ENCODE measurements at places on chromosomes 4 and X. TPM values are rescaled to one million over a fixed set of nuclear protein-coding genes. Genes with fewer than 3 reads are reported as not detected.

DNA sequence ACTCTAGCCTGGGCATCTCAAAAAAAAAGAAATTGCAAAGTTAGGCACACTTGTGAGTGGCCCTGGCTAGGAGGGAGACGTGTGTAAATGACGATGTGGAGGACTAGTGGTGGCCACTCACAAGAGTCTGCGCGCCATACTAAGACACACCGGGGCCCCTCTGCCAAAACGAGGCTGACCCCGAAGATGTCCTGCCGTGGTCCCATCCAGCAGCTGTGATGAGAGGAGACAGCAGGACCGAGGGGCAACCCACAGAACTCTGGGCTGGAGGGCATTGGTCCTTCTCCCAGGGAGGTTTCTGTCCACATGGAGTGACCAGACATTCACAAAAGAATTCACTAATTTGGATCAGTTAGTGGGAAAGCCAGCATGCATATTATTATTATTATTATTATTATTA is 47.4 kb downstream of the NOP14 start:
- no peaks in the 10 kb centered on the region for H3K4me1 ChIP-seq
- H3K36me3 ChIP-seq: peaks cover 95% of the 10 kb centered on the region
- DNase-seq: no peak
- no peak overlapping the region for H3K27ac ChIP-seq
- H3K4me3 ChIP-seq: no peak overlapping the region
- no peaks in the 10 kb centered on the region for H3K27me3 ChIP-seq

The ZDHHC15 gene
- 2.7 TPM for total RNA-seq

DNA sequence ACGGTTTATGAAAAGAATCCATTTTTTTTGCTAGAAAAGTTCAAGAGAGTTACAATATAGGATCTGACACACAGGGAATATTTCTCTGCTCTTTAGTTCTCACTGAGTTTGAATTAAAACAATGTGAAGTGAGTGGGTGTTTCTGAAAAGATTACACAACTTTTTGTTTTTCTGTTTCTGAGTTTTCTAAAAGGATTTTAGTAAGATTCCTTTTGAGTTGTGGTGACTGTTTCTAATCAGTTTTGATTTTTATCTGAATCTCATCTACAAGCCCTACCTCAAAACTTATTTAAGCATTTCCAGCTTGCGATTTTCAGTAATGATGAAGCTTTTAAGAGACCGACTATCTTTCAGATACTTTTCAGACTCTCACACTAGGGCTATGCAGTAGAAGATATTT is 141.7 kb downstream of the GPAT3 start:
- no peak for DNase-seq
- H3K36me3 ChIP-seq: no peaks in the 10 kb centered on the region
- H3K4me3 ChIP-seq: no peak overlapping the region
- no peaks in the 10 kb centered on the region for H3K4me1 ChIP-seq
- H3K27me3 ChIP-seq: no peaks in the 10 kb centered on the region

The LGI2 gene
- total RNA-seq: 1.4 TPM

DNA sequence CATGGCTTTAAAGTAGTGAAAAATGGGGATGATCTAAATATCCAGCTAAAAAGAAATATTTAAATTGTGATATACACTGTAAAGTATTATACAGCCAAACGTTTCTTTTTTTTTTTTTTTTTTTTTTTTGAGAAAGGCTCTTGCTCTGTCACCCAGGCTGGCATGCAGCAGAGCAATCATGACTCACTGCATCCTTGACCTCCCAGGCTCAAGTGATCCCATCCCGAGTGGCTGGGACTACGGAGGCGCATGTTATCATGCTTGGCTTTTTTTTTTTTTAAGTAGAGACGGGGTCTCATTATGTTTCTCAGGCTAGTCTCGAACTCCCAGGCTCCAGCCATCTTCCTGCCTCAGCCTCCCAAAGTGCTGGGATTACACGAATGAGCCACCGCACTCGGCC is 17.1 kb downstream of the SMIM14 start:
- H3K36me3 ChIP-seq: peaks cover 7% of the 10 kb centered on the region
- no peak overlapping the region for H3K27ac ChIP-seq
- DNase-seq: peak; percentile 44
- H3K4me1 ChIP-seq: no peaks in the 10 kb centered on the region

GRCh38 chrX:101377547-101377946 is 8.4 kb downstream of the BTK start:
- DNase-seq: no peak
- no peak overlapping the region for H3K4me3 ChIP-seq
- no peaks in the 10 kb centered on the region for H3K36me3 ChIP-seq
- no peaks in the 10 kb centered on the region for H3K27me3 ChIP-seq
- H3K4me1 ChIP-seq: no peaks in the 10 kb centered on the region

DNA sequence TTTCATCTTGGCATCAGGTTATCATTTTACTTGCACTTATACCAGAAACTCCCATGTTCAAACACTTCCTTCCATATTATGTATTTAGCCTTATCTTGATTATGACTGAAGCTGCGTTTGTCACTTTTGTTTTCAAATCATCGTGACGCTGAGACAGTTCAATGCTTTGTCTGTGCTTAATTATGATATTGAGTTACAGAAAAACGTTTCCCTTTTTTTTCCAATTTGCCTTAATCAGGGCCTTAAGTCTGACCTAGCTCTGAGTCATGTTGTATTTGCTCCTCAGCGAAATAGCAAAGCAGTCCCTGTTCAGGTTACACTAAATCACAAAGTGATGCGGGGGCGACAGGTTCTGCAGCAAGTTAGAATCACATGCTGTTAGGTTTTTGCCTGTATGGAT is 254.7 kb downstream of the AFF2 start:
- H3K36me3 ChIP-seq: no peaks in the 10 kb centered on the region
- no peak for DNase-seq
- no peaks in the 10 kb centered on the region for H3K27me3 ChIP-seq
- no peaks in the 10 kb centered on the region for H3K4me1 ChIP-seq
- no peak overlapping the region for H3K27ac ChIP-seq

DNA sequence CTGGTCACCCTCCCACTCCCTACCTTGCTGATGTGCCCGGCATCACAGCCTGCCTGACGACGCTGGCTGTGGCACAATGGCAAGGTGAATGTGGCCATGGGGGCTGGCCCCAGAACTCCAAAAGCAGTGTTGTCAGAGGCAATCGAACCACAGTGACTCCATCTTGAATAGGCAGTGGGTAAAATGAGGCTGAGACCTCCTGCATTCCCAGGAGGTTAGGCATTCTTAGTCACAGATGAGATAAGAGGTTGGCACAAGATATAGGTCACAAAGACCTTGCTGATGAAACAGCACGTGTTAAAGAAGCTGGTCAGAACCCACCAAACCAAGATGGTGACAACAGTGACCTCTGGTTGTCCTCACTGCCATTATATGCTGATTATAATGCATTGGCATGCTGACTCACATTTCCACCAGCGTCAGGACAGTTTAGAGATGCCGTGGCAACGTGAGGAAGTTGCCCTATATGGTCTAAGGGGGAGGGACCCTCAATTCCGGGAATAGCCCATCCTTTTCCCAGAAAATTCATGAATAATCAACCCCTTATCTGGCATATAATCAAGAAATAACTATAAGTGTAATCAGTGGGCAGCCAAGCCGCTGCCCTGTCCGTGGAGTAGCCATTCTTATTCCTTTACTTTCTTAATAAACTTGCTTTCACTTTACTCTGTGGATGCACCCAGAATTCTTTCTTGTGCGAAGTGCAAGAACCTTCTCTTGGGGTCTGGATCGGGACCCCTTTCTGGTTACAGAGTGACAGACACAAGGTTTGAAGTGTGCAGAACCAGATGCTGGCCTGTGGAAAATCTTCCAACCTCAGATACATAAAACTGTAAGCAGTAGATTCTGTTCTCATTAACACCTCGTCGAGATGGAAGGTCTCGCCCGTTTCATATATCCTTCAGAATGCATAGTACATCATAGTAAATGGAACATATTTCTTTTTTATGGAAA is 26.8 kb upstream of the CLDN24 start:
- no peaks in the 10 kb centered on the region for H3K27me3 ChIP-seq
- no peak overlapping the region for H3K4me3 ChIP-seq

DNA sequence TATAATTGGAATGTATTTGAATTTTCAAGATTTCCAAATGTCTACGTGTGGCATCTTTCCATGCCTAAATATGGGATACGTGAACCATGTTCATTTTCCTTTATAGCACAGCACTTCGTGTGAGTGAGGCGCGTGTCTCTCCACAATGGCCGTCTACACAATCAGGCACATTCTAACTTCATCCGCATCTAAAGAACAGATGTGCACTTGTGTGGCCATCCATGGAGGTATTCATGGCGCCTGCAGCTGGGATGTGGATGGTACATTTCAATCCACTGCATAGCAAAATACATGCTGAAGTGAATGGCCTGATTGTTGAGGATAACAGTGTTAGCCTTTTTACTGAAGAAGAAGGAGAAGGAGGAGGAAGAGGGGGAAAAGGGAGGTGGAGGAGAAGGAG is 34.5 kb upstream of the TRIM2 start:
- peaks cover 4% of the 10 kb centered on the region for H3K36me3 ChIP-seq
- no peak overlapping the region for H3K27ac ChIP-seq
